ENCODE measurements at places on chromosomes 13 and 19.

DNA sequence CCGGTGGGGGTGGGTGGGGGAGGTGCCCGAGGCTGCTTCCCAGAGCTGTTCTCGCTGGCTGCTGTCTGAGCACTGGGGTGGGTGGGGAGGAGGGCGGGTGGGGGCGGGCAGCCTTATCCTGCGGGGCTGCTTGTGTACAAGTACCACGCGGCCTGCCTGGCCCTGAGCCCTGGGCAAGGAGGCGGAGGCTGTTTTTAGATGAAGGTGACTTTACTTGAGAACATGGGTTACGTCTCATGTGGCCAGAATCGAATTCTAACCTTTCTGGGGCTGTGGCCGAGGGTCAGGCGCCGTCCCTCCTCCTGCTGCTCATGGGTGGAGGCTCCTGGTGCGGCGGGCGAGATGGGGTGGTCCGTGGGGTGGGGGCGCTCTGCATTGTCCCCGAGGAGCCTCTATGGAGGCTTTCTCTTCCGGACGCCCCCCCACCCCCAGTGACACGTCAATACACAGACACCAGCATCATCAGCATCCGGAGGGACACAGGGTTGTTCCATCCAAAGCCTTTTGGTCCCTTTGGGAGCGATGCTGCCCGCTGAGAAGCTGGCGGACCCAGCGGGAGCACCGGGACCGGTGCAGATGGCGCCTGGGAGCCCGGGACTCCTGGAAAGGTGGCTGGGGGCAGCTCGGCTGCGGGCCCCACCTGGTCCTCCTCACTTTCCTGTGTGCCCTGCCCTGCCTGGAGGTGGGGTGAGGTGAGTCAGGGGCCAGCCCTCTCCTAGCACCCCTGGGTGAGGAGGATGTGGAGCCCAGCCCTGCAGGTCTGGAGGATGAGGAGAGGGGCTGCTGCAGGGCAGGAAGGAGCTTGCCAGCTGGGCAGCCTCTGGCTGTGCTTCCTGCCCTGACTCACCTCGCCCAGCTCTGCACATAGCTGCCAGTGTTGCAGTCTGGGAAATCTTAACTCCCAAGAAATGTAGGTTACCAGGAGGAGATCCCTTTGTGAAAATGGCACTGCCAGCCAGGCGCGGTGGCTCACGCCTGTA lies 3.4 kb downstream of the BSG start:
- no peak for DNase-seq

DNA sequence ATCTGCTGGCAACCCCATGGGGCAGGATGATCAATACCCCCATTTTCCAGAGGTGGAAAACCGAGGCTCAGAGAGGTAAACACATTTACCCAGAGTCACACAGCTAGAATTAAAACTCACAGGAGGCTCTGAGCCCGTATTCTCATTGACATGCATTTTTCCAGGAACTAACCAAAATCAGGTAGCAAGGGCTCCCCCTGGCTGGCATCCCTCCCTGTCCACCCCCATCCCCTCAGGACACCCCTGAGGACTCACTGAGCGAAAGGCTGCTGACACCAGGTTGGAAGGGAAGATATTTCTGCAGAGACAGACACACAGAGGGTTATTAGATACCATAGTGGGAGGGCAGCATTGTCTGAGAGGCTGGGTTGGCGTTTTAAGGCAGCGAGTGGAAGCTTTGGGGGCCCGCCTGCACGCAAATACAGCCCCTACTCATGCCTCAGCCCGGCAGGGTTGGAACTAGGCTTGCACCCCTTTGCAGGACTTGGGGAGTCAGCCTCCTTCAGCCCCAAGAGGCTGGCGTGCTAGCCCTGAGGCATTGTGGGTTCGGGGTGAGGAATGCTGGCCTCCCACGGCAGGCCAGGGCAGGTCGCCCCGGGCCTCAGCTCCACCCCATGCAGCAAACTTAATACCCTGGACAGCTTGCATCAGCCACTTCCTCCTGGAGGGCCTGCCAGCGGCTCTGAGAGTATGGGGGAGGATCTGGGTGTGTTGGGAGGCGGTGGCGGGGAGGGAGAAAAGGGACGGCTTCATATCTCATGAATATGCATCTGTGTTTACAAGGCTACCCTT lies 3.9 kb downstream of the SLC1A5 start:
- DNase-seq, result peak; percentile 54

- DNase-seq, result no peak
These were observed 3.8 kb downstream of the F7 start for GRCh38 chr13:113109151-113110047.

DNA sequence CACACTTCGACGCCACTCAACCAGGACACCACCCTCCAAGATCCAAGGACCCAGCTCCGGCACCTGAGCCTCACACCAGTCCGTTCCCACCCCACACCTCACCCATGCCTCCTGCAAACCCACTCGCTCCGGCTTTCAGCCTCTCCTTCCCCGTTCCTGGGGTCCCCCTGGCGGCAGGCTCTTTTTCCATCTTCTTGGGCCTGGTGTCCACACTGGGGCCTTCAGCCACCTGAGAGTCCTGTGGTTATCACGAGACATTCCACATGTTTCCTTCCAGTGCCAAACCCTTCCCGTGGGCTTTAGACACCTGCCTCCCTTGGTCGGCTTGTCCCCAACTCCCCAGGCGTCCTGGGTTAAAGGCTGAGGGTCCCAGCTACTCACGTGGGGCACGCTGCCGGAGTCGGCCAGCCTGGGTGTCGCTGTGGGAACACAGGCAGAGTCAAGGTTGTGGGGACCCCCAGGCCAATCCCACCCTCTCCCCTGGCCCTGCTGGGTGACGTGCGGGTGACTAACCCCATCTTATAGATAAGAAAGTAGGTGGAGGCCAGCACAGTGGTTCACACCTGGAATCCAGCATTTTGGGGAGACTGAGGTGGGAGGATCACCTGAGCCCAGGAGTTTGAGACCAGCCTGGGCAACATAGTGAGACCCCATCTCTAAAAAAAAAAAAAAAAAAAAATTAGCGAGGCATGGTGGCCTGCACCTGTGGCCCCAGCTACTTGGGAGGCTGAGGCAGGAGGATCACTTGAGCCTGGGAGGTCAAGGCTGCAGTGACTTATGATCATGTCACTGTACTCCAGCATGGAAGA lies 1.9 kb downstream of the JSRP1 start:
- DNase-seq, result no peak

DNA sequence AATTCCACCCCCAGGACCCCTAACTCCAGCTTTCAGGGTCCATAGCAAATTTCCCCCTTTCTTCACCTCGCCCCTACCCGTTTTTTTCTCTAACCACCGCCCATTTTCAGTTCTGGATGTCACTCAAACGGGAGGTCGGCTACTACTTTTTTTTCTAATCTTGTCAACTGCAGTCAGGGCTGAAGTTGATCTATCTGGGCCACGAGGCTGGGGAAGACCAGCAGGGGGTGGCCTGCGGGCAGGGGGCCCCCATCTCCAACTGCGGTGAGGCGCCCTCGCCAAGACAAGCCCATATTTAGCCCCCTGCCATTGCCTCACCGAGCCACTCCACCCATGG lies 748 bp downstream of the LHFPL6 start:
- DNase-seq, result no peak

DNA sequence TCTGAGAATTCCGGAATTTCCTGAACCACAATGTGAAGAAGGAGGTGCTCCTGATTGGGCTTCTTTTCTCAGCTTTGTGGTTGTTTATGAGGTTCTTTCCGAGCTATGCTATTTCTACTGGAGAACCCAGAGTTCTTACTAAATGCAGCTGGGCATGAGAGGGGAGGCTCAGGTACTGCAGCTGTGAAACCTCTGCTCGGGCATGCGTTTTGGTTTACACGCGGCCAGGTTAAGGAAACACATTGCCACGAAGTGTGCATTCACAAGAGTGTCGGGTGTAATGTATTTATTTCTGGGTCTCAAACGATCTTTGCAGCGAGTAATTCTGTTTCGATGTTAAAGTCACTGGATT lies 661 bp upstream of the MIR17HG start:
- peak; percentile 35 for DNase-seq

GRCh38 chr13:98420554-98421175 lies 156.2 kb downstream of the STK24 start:
- DNase-seq, result no peak

DNA sequence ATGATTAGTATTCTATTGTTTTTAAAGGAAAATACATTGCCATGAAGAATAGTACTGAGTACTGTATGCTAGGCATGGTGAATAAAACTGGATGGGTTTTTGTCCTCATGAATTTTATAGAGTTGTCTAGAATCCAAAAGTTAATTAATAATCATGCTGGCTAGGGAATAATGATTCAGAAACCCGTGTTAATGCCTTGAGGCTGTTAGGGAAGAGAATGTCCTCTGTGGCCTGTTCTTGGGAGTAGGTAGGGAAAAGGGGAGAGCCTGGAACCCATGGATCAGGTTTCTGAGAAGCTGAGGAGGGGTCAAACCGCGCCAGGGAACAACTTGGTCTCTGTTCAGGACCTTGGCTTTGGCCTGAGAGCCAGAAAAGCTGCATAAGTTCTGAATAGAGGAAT lies 1376.3 kb upstream of the SLC10A2 start:
- no peak for DNase-seq

DNA sequence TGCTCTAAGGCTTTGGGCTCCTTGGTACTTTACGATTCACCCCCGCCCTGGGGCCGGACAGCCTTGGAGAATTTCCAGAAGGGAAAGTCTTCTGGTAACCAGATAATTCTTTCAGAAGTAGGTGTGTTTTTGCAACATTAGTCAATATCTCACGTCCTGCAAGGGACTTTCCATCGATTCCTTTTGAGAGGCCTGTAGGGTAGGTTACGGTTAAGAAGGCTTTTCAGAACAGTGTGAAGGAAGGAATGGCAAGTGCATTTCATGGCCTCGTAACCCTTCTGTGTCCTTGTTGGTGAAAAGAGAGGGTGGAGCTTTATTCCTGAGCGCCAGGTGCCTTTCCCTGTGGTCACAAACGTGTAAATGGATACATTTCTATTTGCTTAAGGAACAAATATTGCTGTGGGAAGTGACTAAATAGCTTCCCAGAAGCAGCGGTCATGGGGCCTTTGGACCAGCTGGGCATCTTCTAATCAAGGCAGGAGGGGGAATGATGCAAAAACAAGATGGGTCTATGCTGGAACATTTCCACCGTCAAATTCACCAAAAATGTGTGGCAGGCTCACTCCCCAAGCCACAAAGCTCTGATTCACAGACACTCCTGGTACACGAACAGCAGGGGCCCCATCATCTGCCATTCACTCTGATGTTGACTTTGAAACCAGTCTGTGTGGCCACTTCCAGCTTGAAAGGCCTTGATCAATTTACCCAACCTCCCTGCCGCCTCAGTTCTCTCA lies 99.2 kb downstream of the ANKRD10 start:
- DNase-seq, result no peak

GRCh38 chr13:106609116-106609515 lies 41.2 kb upstream of the ARGLU1 start:
- DNase-seq, result no peak

DNA sequence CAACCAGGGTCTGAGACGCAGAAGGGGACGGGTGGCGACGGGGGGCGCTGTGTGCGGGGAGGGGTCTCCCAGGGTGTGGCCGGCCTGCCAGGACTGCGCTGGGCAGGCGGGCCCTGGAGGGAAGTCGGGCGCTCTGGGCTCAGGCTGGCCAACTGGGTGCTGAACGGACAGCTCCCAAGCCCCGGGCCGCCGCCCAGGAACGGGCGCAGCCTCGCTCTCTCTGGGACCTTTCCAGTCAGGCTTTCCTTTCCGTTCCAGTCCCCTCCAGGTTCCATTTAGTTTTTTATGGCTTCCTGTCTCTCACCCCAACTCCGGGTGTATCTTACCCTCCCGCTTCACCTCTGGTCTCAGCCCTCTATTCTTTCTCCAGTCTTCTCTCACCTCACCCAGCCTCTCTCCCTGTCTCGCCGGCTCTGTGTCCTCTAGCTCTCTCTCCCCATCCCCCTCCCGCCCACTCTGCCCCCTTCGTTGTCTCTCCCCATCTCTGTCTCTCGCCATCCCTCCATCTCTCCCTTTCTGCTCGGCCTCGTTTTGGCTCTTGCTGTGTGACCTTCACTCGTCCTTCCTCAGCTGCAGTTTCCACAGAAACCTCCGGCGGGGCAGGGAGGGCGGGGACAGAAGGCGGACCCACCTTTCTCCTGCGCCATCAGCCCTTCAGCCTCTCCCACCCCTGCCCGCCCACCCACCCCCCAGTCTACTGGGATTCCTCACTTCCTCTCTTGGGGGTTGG lies 3.3 kb upstream of the ATP1A3 start:
- peak; percentile 23 for DNase-seq

DNA sequence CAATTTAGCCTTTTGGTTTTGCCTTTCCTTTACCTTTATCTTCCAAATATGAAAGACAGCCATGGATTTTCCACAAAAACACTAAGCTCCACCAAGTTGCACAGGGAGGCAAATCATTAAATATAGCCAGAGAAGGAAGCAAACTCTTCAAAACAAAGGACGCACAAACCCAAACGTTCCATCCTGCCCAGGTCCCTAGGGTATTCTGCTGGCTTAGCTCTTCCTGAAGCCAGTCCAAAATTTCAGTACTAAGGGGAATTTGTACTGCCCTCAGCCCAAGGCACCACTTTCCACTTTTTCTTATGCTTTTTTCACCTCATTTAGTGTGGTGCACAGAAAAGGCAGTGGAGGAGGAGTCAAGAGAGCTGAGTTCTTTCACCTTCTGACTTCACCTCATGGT lies 169.9 kb downstream of the FLT1 start:
- DNase-seq, result no peak

All from activated CD4-positive, alpha-beta T cell treated with anti-CD3 and anti-CD28 coated beads for 24 hours (primary cell).